CD4-positive, alpha-beta T cell (primary cell): ENCODE measurements at places on chromosomes 1 and 21.
A peak's percentile ranks its signal among the peaks of the same experiment; 100 is the strongest.

GRCh38 chr1:234932511-234933430 is 195.9 kb downstream of the TOMM20 start:
- no peak for DNase-seq

DNA sequence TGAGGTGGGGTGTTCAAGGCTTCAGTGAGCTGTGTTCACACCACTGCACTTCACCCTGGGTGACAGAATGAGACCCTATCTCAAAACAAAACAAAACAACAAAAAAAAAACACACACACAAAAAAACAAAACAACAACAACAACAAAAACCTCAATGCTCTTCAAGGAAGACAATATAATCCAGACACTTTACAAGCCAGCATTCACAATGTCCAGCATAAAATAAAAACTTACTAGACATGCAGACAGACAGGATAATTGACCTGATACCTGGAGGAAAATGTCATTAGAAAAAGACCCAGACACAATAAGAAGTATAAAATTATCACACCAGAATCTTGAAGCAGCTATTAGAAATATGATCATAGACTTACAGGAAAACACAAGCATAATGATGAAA is 39.0 kb upstream of the BACE2 start:
- no peak for DNase-seq

- no peak for DNase-seq
These were observed 47.7 kb downstream of the ETS2 start for GRCh38 chr21:38853421-38853919.

DNA sequence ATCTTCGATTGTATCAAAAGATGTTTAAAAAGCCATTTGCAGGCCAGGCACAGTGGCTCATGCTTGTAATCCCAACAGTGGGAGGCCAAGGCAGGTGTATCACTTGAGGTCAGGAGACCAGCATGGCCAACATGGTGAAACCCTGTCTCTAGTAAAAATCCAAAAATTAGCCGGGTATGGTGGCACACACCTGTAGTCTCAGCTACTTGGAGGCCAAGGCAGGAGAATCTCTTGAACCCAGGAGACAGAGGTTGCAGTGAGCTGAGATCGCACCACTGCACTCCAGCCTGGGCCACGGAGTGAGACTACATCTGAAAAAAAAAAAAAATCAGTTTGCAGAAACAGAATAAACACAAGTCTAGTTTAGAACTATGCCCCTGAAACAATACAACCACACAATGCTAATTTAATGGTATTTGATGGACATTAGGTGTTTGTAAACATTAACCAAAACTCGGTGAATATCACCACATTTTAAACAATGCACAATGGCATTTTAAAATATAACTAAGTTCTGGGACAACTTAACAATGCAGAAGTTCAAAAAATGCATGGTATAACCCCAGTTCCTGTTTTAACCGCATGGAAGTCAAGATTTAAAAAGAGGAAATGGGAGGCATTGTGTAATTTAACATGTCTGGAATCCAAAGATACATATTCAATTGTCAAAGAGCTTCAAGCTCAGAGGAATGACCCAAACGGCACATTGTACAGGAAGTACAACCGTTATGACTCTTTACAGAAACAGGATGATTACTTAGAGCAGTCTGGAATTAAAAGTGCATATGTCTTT is 7.1 kb upstream of the PTTG1IP start:
- DNase-seq, result no peak

DNA sequence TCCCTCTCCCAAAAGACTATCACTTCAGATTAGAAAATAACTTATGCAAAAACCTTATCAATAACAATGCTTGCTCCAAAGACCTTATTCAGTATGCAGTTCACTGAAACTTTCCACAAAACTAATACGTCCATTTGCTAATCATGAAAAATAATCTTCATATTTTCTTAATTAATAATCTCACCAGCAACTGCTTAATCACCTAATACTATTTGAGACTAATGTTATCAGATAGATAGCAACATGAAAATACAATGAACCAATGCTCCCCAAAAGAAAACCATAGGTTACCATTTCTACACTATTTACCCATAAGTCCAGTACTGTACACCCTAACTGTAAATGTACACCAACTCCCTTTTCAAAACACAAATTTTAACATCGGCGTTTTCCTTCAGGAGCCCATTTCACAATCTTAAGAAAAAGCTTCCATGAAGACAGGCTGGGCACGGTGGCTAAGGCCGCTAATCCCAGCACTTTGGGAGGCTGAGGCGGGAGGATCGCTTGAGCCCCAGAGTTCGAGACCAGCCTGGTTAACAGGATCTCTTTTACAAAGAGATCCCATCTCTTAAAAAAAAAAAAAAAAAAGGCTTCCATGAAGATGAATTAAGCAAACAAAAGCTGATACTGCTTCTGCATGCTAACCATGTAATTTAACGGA is 1.7 kb downstream of the GNB1 start:
- DNase-seq, result no peak

GRCh38 chr1:40847023-40847745 is 15.0 kb downstream of the CITED4 start:
- no peak for DNase-seq

DNA sequence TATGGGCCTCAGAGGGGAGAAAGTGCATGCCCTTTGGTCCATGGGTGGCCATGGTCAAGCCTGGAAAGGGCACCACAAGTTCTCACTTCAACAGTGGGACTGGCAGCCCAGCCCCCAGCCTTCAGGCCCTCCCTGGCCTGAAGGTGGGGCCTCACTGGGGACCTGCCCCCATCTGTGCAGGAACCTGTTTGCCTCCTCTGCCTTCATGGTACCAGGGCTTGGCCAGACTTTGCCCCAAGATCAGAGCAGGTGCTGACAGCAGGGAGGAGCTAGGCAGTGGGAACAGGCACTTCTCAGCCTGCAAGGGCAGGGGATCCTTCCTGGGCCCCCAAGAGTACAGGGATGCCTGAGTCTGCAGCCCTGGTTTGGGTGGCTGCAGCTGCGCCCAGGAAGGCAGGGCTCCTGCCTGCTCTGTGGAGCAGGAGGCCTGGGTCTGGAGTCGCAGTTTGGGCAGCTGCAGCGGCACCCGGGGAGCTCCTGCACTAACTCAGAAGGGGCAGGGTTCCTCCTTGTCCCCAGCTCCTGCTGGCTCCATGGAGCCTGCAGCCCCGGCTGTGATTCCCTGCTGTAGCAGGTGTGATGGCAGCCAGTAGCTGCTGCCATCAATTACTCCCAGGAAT is 460.1 kb upstream of the NCAM2 start:
- DNase-seq, result no peak

DNA sequence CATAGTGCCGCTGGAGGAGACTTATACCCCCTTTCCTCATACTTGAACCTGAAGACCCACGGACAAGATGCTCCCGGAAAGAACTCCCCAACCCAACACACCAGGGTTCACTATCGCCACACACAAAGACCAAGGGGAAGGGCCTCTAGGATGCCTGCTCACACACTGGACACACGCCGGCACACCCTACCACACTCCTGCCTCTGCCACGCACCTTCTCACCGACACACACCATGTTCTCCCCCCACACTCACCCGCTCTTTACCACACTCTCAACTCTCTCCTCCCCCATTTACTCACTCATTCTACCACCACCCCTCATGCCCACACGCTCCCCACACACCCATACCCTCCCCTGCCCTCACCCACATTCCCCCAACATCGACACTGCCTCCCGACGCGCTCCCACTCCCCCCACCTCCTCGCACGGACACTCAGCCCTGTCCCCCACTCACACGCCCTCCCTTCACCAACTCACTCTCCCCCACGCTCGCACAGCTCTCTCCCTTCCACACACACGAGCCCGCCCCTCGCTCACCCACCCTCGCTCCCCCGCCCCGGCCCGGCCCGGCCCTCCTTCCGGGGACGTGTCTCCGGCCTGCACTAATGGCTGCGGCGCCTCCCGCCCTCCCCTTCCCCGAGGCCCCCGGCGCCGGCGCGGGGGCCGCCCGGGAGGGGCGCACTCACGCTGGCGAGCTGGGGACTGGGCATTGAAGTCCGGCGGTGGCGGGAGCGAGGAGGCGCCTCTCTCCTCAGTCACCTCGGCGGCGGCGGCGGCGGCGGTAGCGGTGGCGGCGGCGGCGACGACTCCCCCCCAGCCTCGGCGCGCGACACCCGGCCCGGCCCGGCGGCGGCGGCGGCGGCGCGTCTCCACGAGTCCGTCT is 626 bp downstream of the PTP4A2 start:
- DNase-seq, result peak; percentile 69

DNA sequence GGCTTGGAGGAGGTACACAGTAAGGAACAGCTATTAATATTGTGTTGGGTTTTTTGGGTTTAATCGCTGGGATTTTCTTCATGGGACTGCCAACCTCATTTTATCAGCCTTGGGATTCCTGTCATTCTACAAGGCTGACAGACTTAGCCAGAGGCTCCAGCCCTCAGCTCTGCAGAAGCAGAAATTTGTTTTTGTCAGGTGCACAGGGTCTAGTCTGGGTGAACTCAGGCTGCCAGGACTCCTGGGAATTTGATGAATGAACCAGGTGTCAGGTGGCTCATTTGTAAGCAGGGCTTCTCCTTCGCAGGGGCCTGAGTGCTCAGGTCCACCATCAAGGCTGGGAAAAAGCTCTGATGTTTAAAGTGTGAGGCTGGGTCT is 11.5 kb upstream of the ZNF362 start:
- no peak for DNase-seq

DNA sequence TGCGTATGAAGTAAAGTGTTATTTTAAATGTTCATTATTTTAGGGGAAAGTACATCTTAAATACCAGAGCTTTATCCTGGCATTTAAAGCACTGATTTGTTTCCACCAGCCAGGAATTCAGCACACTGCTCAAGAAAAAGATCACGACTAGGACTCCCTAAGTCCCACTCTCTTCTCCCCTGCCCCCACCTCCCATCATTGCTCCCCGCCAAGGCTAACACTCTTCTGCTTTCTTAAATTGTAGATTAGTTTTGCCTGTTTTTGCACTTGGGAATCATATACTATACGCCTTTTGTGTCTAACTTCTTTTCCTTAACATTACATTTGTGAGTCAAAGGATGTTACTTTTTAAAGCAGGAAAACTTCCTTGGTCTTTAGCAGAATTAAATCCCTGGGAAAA is 37.5 kb upstream of the C1orf105 start:
- no peak for DNase-seq

DNA sequence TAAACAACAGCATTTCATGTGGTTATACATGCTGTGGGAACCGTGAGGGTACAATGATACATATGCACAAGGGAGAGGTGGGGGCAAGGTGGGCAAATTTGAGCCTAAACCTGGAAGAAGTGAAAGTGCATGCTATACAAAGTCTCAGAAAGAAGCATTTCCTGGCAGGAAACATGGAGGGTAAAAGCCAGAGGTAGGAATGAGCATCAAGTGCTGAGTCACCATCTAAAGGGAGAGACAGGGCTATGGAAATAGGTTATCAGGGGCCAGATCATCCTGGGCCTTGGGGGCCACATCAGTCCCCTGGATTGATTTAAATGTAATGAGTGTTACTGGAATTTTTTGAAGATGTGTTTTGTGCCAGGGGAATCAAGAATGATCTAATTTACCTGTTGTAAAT is 60.1 kb upstream of the DAB1 start:
- DNase-seq, result no peak

DNA sequence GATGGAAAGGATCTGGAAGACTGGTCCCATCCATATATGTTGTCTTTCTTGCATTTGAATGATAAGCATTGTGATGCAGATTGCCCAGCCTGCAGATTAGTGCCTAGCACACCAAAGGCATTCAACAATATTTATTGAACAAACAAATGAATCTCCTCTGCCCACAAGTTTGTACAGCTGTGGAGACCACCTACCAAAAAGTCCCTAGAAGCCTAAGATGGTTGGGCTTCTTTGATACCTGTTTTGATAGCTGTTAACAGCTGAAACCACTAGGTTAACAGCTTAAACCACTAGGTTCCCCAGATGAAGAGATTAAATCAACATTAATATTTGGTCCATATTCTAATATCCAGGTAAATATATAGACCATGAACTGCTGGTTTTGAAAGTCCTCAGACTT is 9.8 kb downstream of the DUSP10 start:
- DNase-seq, result no peak

DNA sequence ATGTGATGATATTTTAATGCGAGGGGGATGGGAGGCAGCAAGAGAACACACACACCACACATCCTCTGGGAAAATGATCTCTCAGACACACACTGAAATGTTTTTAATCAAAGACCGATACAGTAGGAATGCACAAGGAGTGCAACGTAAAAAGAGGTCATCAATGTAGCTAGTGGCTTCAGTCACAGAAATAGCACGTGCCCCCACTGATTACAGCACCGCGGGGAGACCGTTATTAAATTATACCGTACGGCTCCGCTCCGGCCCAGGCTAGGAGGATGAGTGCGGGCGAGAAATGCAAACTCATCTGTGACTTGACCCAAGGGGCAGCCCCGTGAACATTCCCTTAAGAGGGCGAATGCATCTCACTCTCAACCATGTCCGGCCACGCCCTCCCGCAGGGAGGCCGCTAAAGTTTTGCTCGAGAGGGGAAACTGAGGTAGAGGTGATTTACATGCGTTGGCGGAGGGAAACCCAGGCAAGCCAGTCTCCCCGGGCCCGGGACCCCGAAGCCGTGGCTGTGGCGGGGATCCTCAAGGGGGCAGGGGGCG is 552 bp downstream of the UBR4 start:
- DNase-seq, result peak; percentile 69

GRCh38 chr1:41404308-41404761 is 43.1 kb downstream of the FOXO6 start:
- DNase-seq, result no peak

- DNase-seq, result no peak
These were observed 186.1 kb upstream of the KLHDC7A start for GRCh38 chr1:18294437-18295176.

DNA sequence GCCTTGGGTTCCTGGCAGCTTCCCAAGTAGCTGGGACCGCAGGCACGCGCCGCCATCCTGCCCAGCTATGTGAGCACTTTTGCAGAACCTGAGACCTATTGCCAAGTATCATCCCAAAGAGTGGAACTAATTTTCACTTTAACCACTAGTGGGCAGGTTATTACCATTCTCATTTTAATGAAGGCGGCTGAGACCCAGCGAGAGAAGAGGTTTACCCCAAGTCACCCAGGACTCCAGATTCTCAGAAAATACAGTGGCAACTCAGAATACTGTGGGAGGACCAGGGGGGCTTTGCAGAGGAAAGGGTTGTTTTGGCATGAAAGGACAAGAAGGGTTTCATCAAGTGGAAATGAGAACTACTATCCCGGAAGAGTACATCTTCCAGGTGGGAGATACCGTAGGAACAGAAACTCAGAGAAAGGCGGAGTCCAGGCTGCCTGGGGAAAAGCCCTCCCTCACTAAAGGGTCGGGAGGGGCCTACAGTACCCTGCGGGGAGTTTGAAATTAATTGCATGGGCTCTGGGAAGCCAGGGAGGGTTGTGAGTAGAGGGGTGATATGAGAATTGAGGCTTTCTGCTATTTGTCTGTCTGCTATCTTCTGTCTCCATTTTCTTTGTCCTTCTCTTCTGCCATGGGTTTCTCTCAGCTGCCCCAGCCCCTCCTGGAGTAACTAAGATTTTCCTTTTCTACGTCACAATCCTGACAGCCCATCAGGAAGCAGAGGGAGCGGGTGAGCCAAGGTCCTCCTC is 7.2 kb upstream of the SEMA4A start:
- DNase-seq, result no peak
